ENCODE measurements at places on chromosomes 1 and 21. TPM values are rescaled to one million over a fixed set of nuclear protein-coding genes. Genes with fewer than 3 reads are reported as not detected.

Gene IPP
- total RNA-seq, result 16.2 TPM

Gene NFIA
- 2.8 TPM for total RNA-seq

Gene MAD2L2
- total RNA-seq, result 86.3 TPM

Gene TAS1R1
- total RNA-seq, result not detected

Gene LCE1B
- not detected for total RNA-seq

Gene OR10J1
- total RNA-seq, result 0.25 TPM

Gene AQP10
- not detected for total RNA-seq

Gene B3GALT2
- under 0.01 TPM for total RNA-seq

Gene KCNT2
- 1.8 TPM for total RNA-seq

Gene ZNF695
- 2.2 TPM for total RNA-seq

Gene ASPM
- 108 TPM for total RNA-seq

Gene REN
- total RNA-seq, result 0.77 TPM

Gene CEPT1
- 54.7 TPM for total RNA-seq

Gene PTPRC
- not detected for total RNA-seq

Gene BTBD8
- 4.1 TPM for total RNA-seq

Gene COL8A2
- total RNA-seq, result 12.5 TPM

Gene SPRR3
- total RNA-seq, result not detected

Gene OR10J4
- not detected for total RNA-seq

Gene FMOD
- 0.33 TPM for total RNA-seq
